ENCODE measurements at places on chromosomes 13 and 19.

DNA sequence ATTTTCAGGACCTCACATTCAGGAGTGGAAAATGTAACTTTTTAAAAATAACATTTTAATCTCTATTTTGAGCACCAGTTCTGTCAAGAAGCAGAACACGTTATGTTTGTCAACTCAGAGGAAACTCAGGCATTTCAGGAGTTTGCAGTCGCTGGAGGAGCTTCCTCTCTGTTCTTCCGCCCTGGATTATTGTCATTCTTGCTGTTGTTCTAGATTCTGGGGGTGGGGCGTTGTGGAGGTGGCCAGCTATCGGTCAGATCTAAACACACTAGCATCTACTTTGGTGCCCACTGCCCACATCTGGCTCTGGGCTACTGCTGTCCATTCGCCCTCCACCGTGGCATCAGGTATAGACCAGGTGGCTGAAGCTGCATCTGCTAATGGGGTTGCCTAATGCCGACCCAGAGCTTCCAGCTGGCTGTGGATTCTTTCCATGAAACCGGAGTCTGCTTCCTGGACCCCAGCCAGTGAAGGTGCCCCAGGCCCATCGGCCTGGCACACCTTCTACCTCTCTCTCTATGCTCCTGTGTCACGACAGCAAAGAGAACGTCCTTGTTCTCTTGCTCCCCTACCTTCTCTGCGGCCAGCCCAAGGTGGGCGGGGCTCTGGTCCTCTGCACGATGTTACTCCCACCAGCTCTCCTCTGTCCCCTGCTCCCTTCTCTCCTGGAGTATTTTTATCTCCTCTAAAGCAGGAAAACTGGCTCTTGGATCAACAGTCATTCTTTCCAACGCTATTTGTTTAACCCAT lies 36.7 kb upstream of the DGKH start:
- no peak for DNase-seq

- DNase-seq: no peak
Observed at GRCh38 chr13:35917942-35918645, 213.1 kb downstream of the DCLK1 start.

DNA sequence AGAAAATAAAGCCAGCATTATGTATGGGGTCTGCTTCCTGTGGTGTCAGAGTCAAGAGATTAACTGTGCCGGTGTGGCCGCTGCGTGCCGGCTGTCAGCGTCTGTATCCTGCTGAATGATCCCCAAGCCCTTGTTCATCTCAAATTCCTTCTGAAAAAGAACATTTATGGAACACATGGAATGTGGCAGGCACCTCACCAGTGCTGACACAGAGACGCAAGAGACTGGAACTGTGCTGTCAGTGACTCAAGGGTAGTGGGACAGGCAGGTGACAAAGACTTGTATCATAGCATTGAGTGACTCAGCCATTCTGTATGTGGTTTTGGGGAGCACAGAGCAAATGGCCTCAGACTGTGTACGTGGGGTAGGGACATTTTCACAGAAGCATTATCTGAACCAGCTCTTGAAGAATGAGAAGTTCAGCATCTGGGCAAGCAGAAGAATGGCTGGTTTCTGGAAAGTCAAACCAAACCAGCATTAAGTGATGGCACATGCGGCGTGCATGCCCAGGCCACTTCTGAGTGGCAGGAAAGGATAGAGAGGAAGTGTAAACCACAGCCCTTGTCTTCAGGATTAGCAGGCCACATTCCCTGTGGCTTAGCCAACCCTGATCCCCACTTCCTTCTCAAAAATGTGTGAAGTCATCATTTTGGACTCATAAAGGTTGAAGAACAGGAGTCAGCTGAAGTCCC lies 54.0 kb upstream of the IRS2 start:
- peak; percentile 6 for DNase-seq

- DNase-seq: no peak
Observed at GRCh38 chr13:84207509-84207908, 325.2 kb upstream of the SLITRK1 start.

DNA sequence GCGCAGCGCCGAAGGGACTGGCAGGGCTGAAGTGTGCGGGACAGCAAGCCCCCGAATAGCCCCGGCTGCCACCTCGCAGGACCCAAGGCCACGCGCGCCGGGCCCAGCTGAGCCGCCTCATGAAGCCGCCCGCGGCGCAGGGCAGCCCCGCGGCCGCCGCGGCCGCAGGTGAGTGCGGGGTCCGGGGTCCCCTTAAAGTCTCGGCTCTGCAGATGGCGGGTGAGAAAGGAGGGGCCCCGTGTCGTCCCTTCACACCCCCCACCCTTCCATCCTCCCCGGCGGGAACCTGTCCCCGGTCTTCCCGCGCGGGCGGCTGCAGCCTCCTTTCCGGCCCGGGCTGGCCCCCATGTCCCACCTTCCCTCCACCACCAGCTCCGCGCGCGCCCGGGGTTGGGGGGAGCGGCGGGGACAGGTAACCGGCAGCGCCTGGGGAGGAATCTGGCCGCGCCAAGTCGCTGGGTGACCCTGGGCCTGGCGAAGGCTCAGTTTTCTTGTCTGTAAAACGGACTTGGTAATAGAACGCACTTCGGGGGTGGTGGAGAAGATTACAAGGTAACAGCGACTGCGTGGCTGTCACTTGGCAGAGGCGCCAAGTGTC lies 338 bp downstream of the RGCC start:
- DNase-seq: peak; percentile 44

GRCh38 chr19:7856109-7856591 lies 18.0 kb downstream of the PRR36 start:
- DNase-seq: no peak

- DNase-seq: no peak
Observed at GRCh38 chr19:7397687-7398086, 49.0 kb downstream of the ARHGEF18 start.

DNA sequence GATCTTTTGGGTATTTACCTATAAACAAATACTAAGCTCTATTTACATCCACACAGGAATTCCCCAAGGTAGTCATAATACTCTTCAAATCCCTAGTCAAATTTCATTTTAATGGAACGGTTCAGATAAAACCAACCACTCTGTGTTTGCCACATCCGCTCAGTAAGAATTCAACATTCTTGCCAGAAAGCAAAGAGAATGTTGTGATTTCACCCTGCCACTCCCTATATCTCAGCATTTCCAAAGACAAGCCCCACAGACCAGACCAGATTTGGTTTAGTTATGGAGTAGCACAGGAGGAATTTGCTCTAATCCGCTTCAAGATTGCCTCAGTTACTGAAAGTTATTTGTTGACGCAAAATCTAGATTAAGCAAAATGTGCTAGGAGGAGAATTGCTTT lies 105.6 kb upstream of the SERP2 start:
- DNase-seq: no peak

GRCh38 chr19:58388175-58388526 lies 1.1 kb downstream of the RPS5 start:
- no peak for DNase-seq

DNA sequence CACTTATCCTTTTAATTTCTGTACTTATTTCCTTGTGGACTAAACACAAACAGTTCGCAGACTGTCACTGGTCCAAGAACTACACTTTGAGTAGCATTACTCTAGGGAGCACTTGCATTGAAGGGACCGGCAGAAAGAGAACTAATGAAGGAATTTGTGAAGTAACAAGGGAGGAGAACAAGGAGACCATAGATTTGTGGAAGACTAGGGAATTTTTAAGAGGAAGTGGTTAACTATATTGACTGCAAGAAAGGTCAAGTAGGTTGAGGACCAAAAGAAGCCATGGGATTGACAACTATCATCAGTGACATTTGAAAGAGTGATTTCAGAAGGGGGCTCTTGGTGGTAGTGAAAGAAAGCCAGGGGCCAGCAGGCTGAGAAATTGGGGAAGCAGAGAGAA lies 4.0 kb upstream of the RB1 start:
- DNase-seq: no peak

- peak; percentile 84 for DNase-seq
Observed at GRCh38 chr19:52922841-52923777, at the start of gene ZNF888. Gene ZNF888 (minus strand): TSS chr19:52923428. CDS start chr19:52917873, 5,555 bp downstream.

DNA sequence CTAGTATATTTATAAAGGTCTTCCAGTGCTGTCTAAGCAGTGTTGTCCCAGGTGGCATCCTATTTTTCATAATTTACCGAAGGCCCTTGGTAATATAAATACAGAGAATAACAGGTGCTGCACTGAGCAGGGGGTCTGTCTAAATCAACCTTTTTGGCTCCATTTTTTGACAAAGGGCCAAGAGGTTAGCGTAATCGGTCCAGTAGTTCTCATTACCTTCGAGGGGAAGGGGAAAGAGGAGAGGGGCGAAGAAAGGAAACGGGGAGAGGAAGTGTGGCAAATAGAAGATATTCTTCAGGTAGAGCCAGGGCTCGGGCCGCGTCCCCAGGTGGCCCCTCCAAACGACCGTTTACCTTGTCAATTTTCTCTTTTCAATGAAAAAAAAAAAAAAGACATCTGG lies 749 bp upstream of the PAN3 start:
- no peak for DNase-seq

GRCh38 chr19:28882818-28883217 lies 330.1 kb downstream of the UQCRFS1 start:
- DNase-seq: no peak
